Right cardiac atrium (tissue), 5 donors: ENCODE measurements at places on chromosomes 6 and 20. TPM values are rescaled to one million over a fixed set of nuclear protein-coding genes. Genes with fewer than 3 reads are reported as not detected.

Gene SLC35D3
- total RNA-seq: not detected

Gene SLC25A27
- total RNA-seq: 19.9 TPM

Gene NFYA
- 11.0 TPM for total RNA-seq

Gene NOTCH4
- total RNA-seq: 14.4 TPM

Gene OTOR
- total RNA-seq: not detected

Gene ADGB
- not detected for total RNA-seq

Gene SLC17A1
- not detected for total RNA-seq

Gene HLA-DRB1
- 153 TPM for total RNA-seq

Gene CLDN20
- not detected for total RNA-seq

Gene AIF1
- 29.9 TPM for total RNA-seq

Gene CASP8AP2
- 11.7 TPM for total RNA-seq
